ENCODE measurements at places on chromosomes 7 and 10.

DNA sequence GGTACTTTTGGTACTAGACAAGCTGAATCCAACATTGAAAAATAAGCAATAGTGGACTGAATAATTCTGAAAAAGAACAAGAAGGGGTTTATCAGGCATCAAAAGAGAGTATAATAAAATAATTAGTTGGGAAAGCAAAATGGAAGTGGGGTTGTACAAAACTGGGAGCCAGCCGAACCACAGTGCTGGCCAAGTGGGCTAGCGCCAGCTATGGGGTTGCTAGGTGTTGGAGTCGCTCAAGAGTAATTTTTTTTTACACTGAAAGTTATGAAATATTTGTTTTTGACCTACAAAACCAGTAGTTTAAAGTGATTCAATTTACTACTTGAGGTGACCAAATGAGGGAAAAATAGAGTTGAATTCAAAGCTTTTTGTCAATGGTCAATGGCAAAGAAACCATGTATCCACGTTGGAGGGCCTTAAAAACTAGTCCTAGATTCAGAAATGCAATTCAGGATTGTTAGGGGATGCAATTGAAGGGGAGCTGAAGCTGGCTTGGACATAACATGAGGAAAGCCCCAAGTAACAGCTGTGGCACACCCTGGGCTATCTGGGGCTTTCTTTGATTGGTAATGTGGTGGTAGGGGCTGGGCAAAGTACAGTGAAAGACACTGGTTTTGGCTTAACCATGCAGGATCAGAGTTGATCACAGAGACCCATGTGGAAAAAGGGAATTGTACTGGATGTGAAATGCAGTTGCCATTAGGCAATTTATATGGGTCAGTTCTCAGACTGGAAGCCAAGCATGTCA, 28.3 kb upstream of the MSMB start:
- DNase-seq: no peak

- no peak for DNase-seq
These were observed 254.1 kb upstream of the IGFBP3 start for GRCh38 chr7:46175221-46175620.

- no peak for DNase-seq
These were observed 726 bp upstream of the INSIG1 start for GRCh38 chr7:155296788-155297516.

DNA sequence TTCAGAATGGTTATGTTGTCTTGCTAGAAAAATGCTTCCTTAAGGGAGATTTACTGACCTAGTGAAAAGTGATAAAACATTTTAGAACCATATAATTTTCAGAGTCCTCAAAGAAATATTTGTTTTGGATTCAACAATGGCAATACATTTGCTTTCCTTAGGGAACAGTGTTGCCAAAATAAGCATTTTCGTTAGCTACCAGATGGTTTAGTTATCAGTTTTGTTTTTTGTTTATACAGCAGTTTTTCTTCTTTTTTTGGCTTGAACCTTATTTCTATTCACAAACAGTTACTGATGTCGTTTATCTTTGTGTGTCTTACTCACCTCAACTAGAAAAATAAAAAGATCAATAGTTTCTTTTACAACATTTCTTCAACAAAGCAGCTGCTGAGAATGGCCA, 48.6 kb downstream of the EXOC4 start:
- DNase-seq: no peak

DNA sequence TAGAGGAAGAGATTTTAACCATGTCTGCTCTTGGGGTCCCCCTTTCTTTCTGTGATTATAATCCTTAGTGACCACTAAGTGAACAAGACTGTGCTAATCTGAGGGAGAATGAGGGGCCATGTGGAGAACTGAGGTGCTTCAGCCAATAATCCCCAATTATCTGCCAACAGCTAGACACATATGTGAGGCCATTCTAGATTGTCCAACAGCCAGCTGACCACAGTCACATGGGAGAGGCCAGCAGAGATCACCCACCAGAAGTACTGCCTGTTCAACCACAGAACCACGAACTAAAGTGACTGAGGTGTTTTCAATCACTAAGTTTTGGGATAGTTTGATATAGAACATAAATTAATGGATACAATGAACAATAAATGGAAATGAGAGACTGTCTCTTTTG, 74.3 kb downstream of the SEMA3E start:
- no peak for DNase-seq

- no peak for DNase-seq
These were observed 214.0 kb downstream of the MDFIC start for GRCh38 chr7:115135769-115136410.

GRCh38 chr7:131019351-131019750, 285.3 kb upstream of the KLF14 start:
- no peak for DNase-seq

DNA sequence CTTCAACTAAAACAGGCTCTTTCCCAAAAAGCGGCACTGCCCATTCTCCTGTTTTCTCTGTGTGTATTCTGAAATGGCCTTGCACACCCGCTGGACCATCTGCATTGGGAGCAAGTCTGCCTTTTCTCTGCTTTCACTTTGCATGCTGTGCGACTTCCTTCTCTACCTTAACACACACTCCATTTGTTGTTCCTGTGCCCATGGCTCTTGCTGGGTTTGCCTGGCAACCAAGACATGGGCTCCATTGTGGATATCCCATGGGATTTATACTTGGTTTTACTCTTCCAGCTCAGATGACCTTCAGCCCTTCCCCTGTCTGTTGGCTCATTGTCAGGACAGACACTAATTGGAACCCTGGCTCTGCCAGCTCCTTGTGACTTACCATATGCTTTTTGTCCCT, 465.3 kb downstream of the REEP3 start:
- DNase-seq: no peak

GRCh38 chr7:50397320-50397970, 52.7 kb downstream of the FIGNL1 start:
- DNase-seq: no peak

GRCh38 chr10:90858461-90858968, 676 bp upstream of the HTR7 start:
- no peak for DNase-seq

- DNase-seq: no peak
These were observed 842 bp downstream of the NMT2 start for GRCh38 chr10:15167411-15168290.

GRCh38 chr7:103524042-103524907, 78.3 kb upstream of the SLC26A5 start:
- DNase-seq: no peak

GRCh38 chr7:140022582-140023211, 40.1 kb downstream of the PARP12 start:
- DNase-seq: no peak

DNA sequence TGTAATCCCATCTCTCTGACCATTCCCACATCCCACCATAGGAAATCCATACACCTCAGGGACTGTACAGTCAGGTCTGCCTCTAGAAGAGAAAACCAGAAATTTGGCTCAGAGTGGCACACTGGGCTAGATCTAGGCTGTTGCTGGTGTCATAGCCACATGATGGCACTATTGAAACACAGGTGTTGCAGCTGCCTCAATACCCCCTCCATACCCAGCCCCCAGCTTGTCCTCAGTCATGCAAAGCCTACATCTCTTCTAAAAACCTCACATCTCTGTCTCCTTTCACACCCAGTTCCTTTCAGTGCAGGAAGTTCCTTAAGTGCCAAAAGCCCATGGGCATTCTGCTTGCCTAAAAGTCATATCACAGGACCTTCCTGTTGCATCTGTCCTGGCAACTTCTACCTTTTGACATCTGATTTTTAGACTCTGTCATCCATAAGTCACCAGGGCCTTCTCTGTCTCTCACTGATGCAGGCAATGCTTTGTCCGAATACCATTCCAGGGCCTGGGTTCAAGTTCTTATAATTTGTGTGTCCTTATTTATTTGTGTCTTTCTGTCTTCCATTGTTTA, 27.0 kb upstream of the HIBADH start:
- DNase-seq: no peak

- DNase-seq: no peak
These were observed 55.0 kb downstream of the PODXL start for GRCh38 chr7:131501422-131501821.

- DNase-seq: no peak
These were observed 58.8 kb upstream of the LANCL2 start for GRCh38 chr7:55306331-55306730.

GRCh38 chr10:49254556-49255318, 44.2 kb upstream of the C10orf71 start:
- DNase-seq: no peak

GRCh38 chr10:62395892-62396291, 21.7 kb downstream of the ZNF365 start:
- no peak for DNase-seq

GRCh38 chr7:142873281-142873784, 12.2 kb downstream of the TRPV6 start:
- no peak for DNase-seq

- no peak for DNase-seq
These were observed 101.0 kb downstream of the LRMDA start for GRCh38 chr10:75532253-75532924.

GRCh38 chr10:12484002-12484918, 134.9 kb downstream of the CAMK1D start:
- DNase-seq: peak; percentile 46

DNA sequence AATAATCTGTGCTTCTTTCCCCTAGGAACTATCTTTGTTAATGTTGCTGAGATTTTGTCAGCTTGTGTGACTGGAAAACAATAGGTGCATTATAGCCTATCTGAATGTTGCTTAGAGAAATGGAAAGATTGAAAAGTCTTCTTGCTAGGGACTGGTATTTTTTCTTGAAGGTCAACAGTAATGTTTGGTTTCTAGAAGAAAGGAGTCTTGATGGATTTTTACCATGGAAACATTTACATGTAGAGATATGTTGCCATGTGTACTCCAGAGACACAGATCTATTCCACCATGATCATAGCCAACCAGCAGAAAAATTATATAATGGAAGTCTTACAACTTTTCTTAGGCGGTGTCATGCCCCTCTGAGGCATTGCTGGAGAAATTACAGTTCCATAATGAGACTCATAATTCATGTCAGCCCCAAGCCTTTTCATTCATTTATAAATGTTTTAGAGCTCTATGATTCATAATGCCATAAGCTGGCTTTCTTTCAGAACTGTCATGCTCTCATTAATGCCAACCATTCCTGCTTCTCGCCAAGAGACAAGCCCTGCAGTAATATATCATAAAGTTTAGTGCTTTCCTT, 175.1 kb upstream of the PTPRZ1 start:
- no peak for DNase-seq

DNA sequence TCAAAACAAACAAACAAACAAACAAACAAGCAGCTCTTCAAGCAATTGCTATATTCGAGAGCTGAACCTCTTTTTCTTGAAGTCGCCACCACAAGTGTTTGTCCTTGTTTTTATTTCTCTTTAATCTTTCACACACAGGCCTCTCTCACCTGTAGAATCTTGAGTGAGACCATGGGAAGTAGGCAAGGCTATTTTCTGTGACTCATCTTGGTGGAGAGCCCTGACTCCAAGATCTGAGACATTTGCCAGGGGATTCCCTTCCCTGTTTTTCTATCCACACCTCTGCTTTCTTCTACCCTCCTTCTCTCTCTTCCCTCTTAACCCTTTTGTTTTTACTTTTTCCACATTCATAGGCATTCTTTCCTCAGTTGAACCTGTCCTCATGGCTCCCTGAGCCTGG, 8.0 kb upstream of the TAS2R60 start:
- no peak for DNase-seq

GRCh38 chr10:28940158-28940888, 263.0 kb downstream of the BAMBI start:
- peak; percentile 78 for DNase-seq

DNA sequence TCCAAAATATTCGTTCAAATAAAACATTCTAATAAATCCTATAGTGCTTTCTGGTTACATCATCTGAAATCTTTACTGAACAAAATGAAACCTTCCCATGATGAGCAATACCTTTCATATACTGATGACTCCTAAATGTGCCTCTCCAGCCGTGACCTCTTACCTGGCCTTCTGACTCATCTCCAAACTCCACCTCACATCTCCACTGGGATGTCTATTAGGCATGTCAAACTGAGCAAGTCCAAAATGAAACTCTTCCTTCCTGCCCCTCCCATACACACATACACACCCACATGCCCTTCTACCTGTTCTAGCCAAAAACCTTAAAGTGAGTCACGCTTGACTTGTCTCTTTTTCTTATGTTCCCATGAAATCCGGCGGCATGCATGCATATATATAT, 22.9 kb downstream of the GSAP start:
- no peak for DNase-seq

DNA sequence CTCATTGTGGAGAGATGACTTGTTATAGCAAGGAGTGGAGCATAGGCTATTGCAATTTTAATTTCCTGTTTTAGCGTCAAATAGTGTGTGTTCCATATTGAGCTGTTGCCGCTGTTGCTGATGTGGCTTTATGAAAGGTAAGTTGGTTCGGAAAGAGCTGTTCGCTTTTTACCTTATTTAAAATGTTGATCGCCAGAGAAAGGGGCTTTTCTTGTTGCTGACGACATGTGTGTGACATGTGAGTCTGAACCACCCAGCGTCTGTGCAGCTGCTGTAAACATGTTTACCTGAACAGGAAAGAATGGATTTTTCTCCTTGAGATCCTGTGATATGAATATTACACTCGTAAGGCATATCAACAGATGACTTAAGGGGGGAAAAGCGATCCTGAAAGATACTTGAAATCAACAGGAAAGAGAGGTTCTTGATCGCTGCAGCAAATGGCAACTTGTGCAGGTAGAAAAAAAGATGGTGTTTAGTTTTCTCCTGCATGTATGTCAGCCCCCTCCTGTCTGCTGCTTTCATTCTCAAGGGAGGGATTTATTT, 2.5 kb downstream of the ZEB1 start:
- DNase-seq: no peak

- DNase-seq: no peak
These were observed 128.0 kb downstream of the SEMA3C start for GRCh38 chr7:80790877-80791276.

GRCh38 chr10:93181271-93182048, 107.8 kb downstream of the CYP26A1 start:
- DNase-seq: no peak

DNA sequence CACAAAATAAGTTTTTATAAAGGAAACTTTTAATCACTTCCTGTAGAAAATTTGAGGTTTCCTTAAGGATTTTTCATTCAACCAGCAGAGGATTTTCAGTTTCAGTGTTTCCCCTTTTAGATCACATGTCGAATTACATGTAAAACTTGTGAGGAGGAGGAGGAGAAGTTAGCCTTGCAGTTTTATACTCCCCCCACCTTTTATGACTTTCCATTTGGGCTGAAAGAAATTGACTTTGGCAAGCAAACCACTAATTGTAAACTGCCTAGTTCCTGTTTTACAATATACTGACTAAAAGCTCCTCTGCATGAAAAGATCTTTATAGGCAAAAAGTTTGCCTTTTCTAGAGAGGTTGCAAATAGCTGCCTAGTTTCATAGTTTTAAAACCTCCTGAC, 3.0 kb downstream of the BAMBI start:
- DNase-seq: no peak

DNA sequence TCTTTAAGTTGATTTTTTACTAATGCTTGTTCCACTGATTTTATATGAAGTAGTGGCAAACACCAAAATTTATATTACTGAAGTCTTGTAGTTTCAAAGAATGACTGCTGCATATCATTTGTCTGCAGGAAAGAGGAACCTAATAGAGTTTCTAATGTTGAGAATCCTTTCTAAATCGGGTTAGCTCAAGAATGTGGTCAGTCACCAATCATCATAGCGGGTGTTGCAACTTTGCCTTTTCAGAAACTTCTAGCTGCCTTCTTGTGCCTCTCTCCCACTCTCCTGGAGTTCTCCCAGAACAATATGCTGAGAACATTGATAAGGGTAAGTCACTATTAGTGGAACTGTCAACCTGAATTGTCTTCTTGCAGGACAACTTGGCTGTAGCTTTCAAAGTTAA, 524.8 kb upstream of the SORCS1 start:
- DNase-seq: no peak
